ENCODE measurements at places on chromosomes 2 and 18.
A peak's percentile ranks its signal among the peaks of the same experiment; 100 is the strongest.

GRCh38 chr18:23378302-23378686 is 74.8 kb upstream of the RIOK3 start:
- DNase-seq = no peak

GRCh38 chr2:180614776-180615175 is 365.6 kb upstream of the UBE2E3 start:
- no peak for DNase-seq

GRCh38 chr18:33835419-33835818 is 257.4 kb downstream of the ASXL3 start:
- DNase-seq = no peak

DNA sequence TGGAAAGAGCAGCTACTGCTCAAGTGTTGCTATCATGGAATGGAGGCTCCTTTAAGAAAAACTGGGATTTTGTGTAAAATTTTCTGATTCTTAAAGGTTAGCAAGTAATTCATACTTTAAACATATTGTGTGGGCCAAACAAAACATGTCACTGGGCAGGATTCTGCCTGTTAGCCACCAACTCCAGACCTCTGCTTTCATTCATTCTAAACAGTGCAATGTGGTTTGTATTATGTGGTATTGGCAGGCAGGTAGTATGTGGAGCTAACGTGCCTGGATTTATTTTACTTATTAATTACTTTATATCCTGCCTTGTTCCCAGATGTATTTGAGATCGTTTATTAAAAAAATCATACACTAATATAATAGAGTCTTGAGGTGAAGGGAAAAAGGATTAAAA is 1521.3 kb upstream of the ACVR2A start:
- no peak for DNase-seq

GRCh38 chr2:54047091-54047490 is 68.3 kb upstream of the ACYP2 start:
- no peak for DNase-seq

DNA sequence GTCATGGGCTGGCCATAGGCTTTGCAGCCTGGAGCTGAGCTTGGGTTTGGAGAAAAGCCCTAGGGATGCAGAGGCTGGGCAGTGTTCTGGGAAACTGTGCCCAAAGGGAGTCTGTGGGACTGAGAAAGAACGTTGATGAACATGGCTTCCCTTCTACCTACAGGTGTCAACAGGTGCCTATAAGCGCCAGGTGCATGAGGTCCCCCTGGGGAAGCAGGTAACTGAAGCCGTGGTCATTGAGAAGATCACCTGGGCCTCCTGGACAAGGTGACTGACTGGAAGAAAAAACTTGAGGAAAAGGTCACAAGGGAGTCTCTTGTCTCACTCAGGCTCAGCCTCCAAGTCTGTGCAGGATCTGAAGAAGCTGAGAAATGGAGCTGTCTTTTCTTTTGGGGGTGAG is 83.4 kb downstream of the RTN4 start:
- DNase-seq = no peak

- no peak for DNase-seq
These were observed 20.5 kb upstream of the C1D start for GRCh38 chr2:68083346-68083745.

DNA sequence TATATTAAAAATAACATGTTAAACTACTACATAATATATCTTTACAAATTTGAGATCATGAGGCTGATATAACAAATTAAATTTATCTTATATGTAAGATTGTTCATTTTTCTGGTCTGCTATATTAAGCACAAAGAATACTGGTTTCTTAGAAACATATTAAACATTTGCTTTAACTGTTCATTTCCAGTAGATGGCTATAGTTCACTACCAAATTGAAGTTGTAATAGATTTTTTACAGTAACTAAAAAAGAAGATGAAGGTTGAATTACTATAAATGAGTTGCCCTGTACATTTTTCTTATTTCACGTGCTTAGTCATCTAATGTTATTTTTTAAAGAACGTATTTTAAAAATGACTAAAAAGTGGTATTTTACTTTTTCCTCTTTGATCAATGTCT is 57.0 kb downstream of the ZNF407 start:
- peak; percentile 63 for DNase-seq

- peak; percentile 13 for DNase-seq
These were observed 14.8 kb upstream of the PSD4 start for GRCh38 chr2:113158884-113159553.

- DNase-seq = peak; percentile 12
These were observed 60.9 kb upstream of the SLC9A2 start for GRCh38 chr2:102558463-102558862.

DNA sequence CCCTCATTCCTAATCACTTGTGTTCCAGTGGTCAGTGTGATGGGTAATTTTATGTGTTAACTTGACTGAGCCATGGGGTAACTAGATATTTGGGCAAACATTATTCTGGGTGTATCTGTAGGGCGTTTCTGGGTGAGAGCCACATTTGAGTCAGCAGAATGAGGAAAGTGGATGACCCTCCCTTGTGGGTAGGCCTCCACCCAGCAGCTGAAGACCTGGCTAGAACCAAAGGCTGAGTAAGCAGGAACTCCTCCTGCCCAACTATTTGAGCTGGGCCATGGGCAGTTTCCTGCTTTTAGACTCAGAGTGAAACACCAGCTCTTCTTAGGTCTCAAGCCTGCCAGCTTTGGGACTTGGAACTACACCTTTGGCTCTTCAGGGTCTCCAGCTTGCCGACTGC is 141.8 kb downstream of the ACKR3 start:
- DNase-seq = no peak

DNA sequence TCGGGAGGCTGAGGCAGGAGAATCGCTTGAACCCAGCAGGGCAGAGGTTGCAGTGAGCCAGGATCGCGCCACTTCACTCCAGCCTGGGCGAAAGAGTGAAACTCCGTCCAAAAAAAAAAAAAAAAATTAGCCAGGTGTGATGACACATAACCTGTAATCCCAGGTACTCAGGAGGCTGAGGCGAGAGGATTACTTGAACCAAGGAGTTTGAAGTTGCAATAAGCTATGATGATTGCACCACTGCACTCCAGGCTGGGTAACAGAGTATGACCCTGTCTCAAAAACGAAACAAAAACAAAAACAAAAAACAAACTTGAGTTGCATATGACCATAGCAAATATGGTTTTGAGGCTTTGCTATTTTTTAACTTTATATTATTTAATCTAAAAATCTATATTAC is 25.8 kb downstream of the SANBR start:
- DNase-seq = no peak

DNA sequence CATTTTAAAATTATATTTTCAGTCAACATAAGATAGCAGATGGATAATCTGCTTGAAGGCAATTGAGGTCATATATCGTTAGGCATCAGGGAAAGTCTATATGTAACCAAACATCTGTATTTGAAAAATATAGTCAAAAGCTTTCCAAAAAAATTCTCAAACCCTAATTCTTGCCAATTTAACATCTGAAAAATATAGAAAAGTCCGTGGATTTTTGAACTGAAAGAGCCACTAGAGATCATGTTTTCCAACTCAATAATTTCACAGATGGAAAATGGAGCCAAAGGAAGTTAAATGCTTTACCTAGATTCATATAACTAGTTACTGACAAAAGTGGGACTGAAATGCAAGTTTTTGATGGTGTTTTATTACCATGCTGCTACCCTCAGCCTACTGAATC is 185.1 kb upstream of the ZNF804A start:
- no peak for DNase-seq

DNA sequence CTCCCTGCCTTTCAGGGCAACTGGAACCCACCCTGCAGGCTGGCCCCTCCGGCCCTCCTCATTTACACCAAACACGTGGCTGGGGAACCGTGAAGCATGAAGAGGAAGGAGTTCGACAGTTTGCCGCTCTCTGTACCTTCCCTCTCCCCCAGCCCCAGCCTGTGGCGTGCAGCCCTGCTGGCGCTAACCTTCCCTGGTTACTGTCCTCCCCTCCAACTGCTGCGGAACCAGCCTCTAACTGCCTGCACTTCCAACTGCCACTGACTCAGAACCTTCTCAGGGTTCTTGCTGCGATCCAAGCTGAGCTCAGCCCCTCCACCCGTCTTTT is 19.2 kb upstream of the GNAL start:
- DNase-seq = no peak

DNA sequence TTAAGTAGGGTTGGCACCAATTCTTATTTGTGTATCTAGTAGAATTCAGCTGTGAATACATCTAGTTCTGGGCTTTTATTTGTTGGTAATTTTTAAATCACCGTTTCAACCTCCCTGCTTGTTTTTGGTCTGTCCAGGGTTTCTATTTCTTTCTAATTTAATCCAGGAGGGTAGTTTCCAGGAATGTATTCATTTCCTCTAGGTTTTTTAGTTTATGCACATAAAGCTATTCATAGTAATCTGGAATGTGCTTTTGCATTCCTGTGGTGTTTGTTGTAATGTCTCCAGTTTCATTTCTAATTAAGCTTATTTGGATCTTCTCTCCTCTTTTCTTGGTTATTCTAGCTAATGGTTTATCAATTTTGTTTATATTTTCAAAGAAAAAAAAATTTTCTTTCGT is 1361.8 kb upstream of the DDX18 start:
- DNase-seq = no peak

GRCh38 chr18:59540346-59540745 is 156.9 kb downstream of the CCBE1 start:
- DNase-seq = no peak

GRCh38 chr2:235739704-235740415 is 246.0 kb downstream of the AGAP1 start:
- DNase-seq = no peak

DNA sequence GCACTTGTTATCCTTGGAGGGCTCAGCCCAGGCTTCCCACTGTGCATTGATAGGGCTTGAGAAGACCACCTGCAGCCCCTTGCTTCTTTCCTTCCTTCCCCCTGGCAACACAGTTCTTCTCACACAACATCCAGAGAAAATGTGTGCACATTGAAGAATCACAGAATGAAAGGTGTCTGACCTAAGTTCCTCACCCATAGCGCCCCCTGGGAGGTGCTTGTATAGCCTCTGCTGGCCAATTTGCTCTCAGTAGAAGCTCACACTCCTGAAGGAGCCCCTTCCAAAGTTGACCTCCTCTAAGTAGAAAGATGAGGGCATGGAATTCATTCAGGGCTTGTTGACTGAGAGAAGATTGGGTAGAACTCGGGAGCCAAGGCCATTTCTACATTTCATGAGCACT is 758.4 kb upstream of the KLHL29 start:
- DNase-seq = peak; percentile 1

DNA sequence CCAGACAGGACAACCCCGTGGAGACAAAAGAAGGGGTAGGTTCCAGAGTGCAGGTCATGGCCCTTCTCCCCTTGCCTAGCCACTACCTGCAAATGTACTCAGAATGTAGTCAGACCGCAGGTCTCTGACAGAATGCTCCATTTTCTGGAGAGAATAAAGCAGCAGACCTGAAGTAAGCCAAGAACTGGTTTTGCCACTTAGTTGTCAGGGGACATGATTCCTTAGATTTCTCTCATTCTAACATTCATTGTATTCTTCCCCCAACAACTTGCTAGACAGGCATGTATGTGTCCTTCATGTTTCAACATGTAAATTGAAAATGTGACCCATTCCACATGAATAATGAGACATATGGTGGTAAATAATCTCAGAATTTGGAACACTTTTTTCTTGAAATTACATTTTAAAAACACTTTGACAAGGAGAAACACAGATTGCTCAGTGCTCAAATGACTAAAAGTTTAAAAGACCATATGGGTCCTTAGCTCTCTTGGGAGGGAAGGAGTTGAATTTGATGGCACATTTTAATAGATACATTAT is 142.4 kb downstream of the CCBE1 start:
- no peak for DNase-seq

- peak; percentile 68 for DNase-seq
These were observed 9.2 kb downstream of the TGIF1 start for GRCh38 chr18:3458952-3459853.

DNA sequence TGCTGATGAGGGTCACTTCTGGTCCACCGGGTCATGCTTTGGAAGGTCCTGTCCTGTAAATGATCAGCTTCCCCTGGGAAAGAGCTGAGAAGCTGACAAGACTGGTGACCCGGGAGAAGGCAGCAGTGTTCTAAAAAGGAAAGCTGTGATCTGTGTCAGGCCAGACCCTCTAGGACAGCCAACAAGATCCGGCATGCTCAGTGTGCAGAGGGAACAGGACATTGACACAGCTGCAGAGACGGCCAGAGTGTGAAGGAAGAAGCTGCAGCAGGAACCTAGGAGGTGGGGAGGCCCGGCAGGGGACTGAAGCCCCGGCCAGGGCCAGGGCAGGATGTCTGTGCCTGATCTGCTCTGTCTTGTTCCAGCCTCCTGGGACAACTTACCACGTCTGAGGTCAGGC is 372.7 kb upstream of the ID2 start:
- no peak for DNase-seq

- DNase-seq = no peak
These were observed 64.9 kb downstream of the ACTR2 start for GRCh38 chr2:65292461-65293011.

DNA sequence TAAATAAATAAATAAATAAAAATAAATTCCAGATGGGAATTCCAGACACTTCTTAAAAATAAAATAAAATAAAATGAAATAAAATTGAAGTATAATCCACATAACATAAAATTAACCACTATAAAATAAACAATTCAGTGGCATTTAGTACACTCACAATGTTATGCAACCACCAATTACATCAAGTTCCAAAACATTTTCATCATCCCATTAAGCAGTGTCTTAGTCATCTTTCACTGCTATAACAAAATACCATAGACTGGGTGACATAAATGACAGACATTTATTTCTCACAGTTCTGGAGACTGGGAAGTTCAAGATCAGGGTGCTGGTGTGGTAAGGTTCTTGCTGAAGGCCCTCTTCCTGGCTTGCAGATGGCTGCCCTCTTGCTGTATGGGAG is 22.6 kb upstream of the PROKR1 start:
- no peak for DNase-seq

DNA sequence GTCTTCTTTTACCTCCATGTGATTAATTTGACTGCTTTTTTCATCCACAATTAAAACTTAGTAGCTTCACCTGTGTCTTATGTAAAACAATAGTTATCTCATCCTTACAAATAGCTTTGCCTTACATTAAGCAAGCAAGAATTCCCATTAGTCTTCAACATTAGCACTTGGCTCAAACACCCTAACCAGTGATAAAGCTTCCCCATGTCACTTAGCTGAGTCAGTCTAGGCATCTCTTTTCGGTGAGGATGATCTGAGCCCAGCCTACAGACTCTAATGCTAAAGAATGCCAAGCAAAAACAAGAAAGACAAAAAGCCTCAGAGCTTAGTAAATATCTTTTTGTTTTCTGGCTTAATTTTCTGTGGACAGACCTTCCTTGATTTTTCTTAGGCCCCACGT is 26.1 kb downstream of the GAD1 start:
- DNase-seq = peak; percentile 10
